T-helper 17 cell (primary cell): ENCODE measurements at places on chromosomes 4 and X.

- no peak overlapping the region for H3K4me3 ChIP-seq
- H3K36me3 ChIP-seq, result no peaks in the 10 kb centered on the region
- H3K4me1 ChIP-seq, result no peaks in the 10 kb centered on the region
- DNase-seq, result no peak
Observed at GRCh38 chrX:103367502-103367901, 8.8 kb upstream of the BEX3 start.

- no peaks in the 10 kb centered on the region for H3K36me3 ChIP-seq
- DNase-seq, result no peak
- H3K4me3 ChIP-seq, result no peak overlapping the region
Observed at GRCh38 chr4:154467886-154468285, 23.7 kb downstream of the DCHS2 start.

- no peaks in the 10 kb centered on the region for H3K27me3 ChIP-seq
- no peaks in the 10 kb centered on the region for H3K4me1 ChIP-seq
- H3K36me3 ChIP-seq, result no peaks in the 10 kb centered on the region
- H3K27ac ChIP-seq, result no peak overlapping the region
- no peak for DNase-seq
Observed at GRCh38 chr4:172323288-172323687, 510.1 kb downstream of the GALNTL6 start.

- no peaks in the 10 kb centered on the region for H3K36me3 ChIP-seq
- no peak for DNase-seq
- peaks cover 3% of the 10 kb centered on the region for H3K4me1 ChIP-seq
- no peak overlapping the region for H3K27ac ChIP-seq
- H3K4me3 ChIP-seq, result no peak overlapping the region
Observed at GRCh38 chr4:25343671-25344070, 31.1 kb downstream of the ZCCHC4 start.

GRCh38 chr4:98674404-98675173 lies 16.2 kb upstream of the TSPAN5 start:
- peaks cover 6% of the 10 kb centered on the region for H3K36me3 ChIP-seq
- H3K27me3 ChIP-seq, result peaks cover 9% of the 10 kb centered on the region
- H3K27ac ChIP-seq, result no peak overlapping the region
- no peak overlapping the region for H3K4me3 ChIP-seq
- no peak for DNase-seq

DNA sequence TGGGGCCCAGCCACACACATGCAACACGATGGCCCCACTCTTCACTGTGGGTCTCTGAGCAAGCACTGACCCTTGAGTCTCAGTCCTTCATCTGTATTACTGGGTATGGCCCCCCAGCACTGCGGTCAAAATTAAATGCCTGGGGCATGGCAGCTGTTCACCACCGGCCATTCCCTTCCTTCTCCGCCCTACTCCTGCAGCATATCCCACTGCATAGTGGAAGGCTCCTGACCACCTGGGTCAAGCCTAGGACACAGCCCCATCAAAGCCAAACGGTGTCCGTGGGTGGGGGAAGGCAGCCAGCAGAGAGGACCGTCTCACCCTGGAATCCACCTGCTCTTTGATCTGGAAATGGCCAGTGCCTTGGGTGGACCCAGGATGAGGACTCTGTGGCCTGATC lies 30.7 kb downstream of the PPP2R2C start:
- peaks cover 43% of the 10 kb centered on the region for H3K27me3 ChIP-seq
- H3K36me3 ChIP-seq, result peaks cover 6% of the 10 kb centered on the region
- peaks cover 2% of the 10 kb centered on the region for H3K4me1 ChIP-seq
- H3K27ac ChIP-seq, result no peak overlapping the region
- no peak overlapping the region for H3K4me3 ChIP-seq
- DNase-seq, result no peak

GRCh38 chr4:40931238-40931637 lies 181.5 kb downstream of the NSUN7 start:
- no peak overlapping the region for H3K27ac ChIP-seq
- H3K36me3 ChIP-seq, result no peaks in the 10 kb centered on the region
- peaks cover 60% of the 10 kb centered on the region for H3K27me3 ChIP-seq
- peaks cover 4% of the 10 kb centered on the region for H3K4me1 ChIP-seq
- H3K4me3 ChIP-seq, result no peak overlapping the region

DNA sequence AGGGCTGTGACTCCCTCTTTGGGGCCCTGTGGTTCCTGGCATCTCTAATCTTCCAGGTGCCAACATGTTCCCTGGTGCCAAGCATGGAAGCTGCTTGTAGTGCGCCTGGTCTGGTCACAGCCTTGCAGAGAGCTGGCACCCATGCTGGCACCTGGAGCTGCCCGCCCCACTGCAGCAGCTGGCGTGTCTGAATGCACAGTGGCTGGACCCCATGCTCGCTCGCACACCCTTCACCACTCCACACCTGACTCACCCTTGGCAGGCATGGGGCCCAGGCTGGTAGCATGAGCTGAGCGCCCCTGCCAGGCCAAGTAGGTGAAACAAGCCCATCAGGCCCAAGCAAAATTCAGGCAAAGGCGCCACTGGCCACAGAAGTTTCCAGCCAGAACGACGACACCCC lies 119.1 kb downstream of the DNAAF6 start:
- no peaks in the 10 kb centered on the region for H3K36me3 ChIP-seq
- no peak overlapping the region for H3K4me3 ChIP-seq
- peaks cover 4% of the 10 kb centered on the region for H3K4me1 ChIP-seq
- peaks cover 13% of the 10 kb centered on the region for H3K27me3 ChIP-seq

DNA sequence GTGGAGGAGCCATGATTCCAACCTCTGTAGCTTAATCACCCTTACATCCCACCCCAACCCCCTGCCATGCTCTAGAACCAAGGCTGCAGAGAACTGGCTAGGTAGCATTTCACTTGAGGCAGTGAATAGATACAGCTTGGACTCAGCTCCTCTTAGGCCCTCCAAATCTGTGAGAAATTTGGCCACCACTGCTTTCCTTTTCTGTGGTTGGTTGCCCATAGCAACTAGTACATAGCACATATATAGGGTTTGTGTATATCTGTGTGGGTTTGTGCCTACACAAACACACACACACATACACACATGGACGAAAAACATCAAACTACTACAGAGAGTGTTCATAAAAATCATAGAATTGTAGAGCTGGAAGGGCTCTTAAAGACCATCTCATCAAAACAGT lies 52.0 kb upstream of the CCDC160 start:
- no peak overlapping the region for H3K27ac ChIP-seq
- peaks cover 5% of the 10 kb centered on the region for H3K27me3 ChIP-seq
- no peaks in the 10 kb centered on the region for H3K36me3 ChIP-seq
- peaks cover 7% of the 10 kb centered on the region for H3K4me1 ChIP-seq

- no peaks in the 10 kb centered on the region for H3K36me3 ChIP-seq
- no peak for DNase-seq
- H3K27ac ChIP-seq, result no peak overlapping the region
- H3K4me1 ChIP-seq, result no peaks in the 10 kb centered on the region
Observed at GRCh38 chr4:133493776-133494175, 344.7 kb downstream of the PCDH10 start.

- H3K36me3 ChIP-seq, result peaks cover 3% of the 10 kb centered on the region
- H3K4me1 ChIP-seq, result peaks cover 13% of the 10 kb centered on the region
- no peak for DNase-seq
- H3K27me3 ChIP-seq, result no peaks in the 10 kb centered on the region
- no peak overlapping the region for H3K4me3 ChIP-seq
- H3K27ac ChIP-seq, result peak overlapping the region; percentile 85
Observed at GRCh38 chr4:2712261-2712842, 43.8 kb downstream of the TNIP2 start.

- no peaks in the 10 kb centered on the region for H3K36me3 ChIP-seq
- DNase-seq, result no peak
- no peak overlapping the region for H3K4me3 ChIP-seq
- H3K4me1 ChIP-seq, result no peaks in the 10 kb centered on the region
- H3K27ac ChIP-seq, result no peak overlapping the region
Observed at GRCh38 chr4:41505161-41505661, 32.7 kb upstream of the LIMCH1 start.

- DNase-seq, result no peak
- peak overlapping the region; percentile 84 for H3K27ac ChIP-seq
- H3K4me1 ChIP-seq, result peaks cover 10% of the 10 kb centered on the region
- H3K27me3 ChIP-seq, result no peaks in the 10 kb centered on the region
- H3K36me3 ChIP-seq, result peaks cover 9% of the 10 kb centered on the region
Observed at GRCh38 chr4:151658959-151659600, 101.7 kb downstream of the GATB start.

GRCh38 chrX:120125444-120125843 lies 9.7 kb upstream of the RHOXF1 start:
- peak overlapping the region; percentile 19 for H3K4me3 ChIP-seq
- peaks cover 2% of the 10 kb centered on the region for H3K36me3 ChIP-seq
- H3K27me3 ChIP-seq, result no peaks in the 10 kb centered on the region
- DNase-seq, result no peak
- H3K27ac ChIP-seq, result peak overlapping the region; percentile 51
- peaks cover 10% of the 10 kb centered on the region for H3K4me1 ChIP-seq

DNA sequence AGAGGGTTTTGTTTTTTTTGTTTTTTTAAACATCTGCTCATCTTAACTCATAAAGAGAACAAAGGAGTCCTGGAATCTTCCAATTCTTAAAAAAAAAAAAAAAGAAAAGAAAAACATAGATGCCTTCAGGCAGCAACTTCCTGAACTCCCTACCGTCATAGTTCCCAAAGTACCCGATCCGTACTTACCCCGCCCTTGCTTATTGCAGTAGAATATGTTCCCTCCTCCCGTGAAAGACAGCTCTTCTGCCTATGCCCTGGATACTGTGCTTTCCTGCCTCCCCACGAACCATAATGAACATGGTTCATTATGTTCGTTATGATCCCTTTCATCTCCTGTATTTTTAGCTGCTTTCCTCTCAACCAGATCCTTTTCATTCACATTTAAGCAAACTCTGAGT lies 40.3 kb downstream of the KLHL5 start:
- peaks cover 13% of the 10 kb centered on the region for H3K4me1 ChIP-seq
- peaks cover 20% of the 10 kb centered on the region for H3K36me3 ChIP-seq
- H3K27me3 ChIP-seq, result no peaks in the 10 kb centered on the region
- no peak overlapping the region for H3K4me3 ChIP-seq

DNA sequence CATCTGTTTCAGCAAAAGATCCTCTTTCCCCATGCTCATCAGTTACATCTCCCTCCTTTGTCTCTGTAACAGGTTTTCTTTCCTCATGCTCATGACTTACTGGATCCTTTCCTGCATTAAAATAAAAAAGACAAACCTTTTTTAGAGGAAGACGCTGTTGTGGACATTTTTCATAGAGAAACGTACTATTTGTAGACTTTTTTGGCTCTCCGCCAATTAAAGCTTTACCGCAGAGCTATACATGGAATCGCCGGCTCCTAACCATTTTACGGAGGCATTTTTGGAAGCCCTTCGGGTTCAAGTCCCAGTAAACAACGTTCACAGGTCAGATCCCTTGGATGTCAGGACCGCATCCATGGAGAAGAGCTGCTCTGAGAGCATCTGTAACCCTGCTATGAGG lies 1.3 kb downstream of the FAM9C start:
- no peaks in the 10 kb centered on the region for H3K27me3 ChIP-seq
- H3K27ac ChIP-seq, result no peak overlapping the region
- no peak overlapping the region for H3K4me3 ChIP-seq
- DNase-seq, result no peak

DNA sequence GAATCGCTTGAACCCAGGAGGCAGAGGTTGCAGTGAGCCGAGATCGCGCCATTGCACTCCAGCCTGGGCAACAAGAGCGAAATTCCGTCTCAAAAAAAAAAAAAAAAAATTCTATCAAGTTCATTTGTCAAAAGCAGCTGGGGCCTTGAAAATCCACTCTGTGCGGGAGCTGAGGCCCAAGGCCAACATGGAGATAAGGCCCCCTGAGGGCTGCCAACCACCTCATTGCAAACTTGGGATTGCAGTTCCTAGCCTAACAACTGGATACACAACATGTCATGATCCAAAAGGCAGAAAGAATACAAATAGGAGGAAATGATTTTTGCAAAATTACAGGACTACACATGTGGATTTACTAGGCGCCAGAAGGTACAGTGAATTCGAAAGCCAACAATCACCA lies 22.5 kb upstream of the PRDX4 start:
- no peak for DNase-seq
- H3K27me3 ChIP-seq, result no peaks in the 10 kb centered on the region
- no peaks in the 10 kb centered on the region for H3K36me3 ChIP-seq
- no peak overlapping the region for H3K4me3 ChIP-seq
- no peak overlapping the region for H3K27ac ChIP-seq

GRCh38 chr4:165384598-165384997 lies 5.8 kb downstream of the CPE start:
- DNase-seq, result no peak
- no peaks in the 10 kb centered on the region for H3K4me1 ChIP-seq
- H3K27ac ChIP-seq, result no peak overlapping the region
- H3K27me3 ChIP-seq, result peaks cover 54% of the 10 kb centered on the region

- H3K4me3 ChIP-seq, result peak overlapping the region; percentile 45
- peaks cover 9% of the 10 kb centered on the region for H3K36me3 ChIP-seq
- no peaks in the 10 kb centered on the region for H3K27me3 ChIP-seq
Observed at GRCh38 chr4:1219566-1219950, 29.4 kb downstream of the CTBP1 start.

GRCh38 chr4:6507345-6507744 lies 34.9 kb upstream of the PPP2R2C start:
- H3K4me1 ChIP-seq, result no peaks in the 10 kb centered on the region
- no peak overlapping the region for H3K4me3 ChIP-seq
- H3K27ac ChIP-seq, result no peak overlapping the region
- no peaks in the 10 kb centered on the region for H3K27me3 ChIP-seq

DNA sequence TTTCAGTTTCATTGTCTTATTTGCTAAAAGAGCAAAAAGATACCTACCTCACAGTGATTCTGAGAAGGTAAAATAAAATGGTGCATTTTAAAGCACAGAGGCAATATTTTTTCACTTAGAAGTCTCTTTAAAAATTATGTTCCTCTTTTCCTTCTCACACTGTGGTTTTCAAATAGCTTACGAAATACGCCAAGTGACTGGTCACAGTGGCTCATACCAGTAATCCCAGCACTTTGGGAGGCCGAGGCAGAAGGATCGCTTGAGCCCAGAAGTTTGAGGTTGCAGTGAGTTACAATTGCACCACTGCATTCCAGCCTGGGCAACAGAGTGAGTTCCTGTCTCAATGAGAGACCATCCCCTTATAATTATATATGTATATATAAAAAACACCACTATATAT lies 372.6 kb downstream of the FBXO8 start:
- H3K27me3 ChIP-seq, result no peaks in the 10 kb centered on the region
- H3K27ac ChIP-seq, result no peak overlapping the region
- H3K36me3 ChIP-seq, result no peaks in the 10 kb centered on the region

GRCh38 chrX:97267396-97268181 lies 383.9 kb downstream of the RPA4 start:
- H3K36me3 ChIP-seq, result no peaks in the 10 kb centered on the region
- H3K27me3 ChIP-seq, result no peaks in the 10 kb centered on the region

- H3K27me3 ChIP-seq, result peaks cover 33% of the 10 kb centered on the region
- no peak for DNase-seq
- H3K4me1 ChIP-seq, result peaks cover 4% of the 10 kb centered on the region
- H3K36me3 ChIP-seq, result no peaks in the 10 kb centered on the region
Observed at GRCh38 chr4:112060212-112060611, 85.0 kb upstream of the FAM241A start.

GRCh38 chr4:38949411-38950051 lies 81.9 kb downstream of the FAM114A1 start:
- peak overlapping the region; percentile 78 for H3K4me3 ChIP-seq
- DNase-seq, result no peak
- no peaks in the 10 kb centered on the region for H3K36me3 ChIP-seq
- H3K27ac ChIP-seq, result peak overlapping the region; percentile 94
- H3K27me3 ChIP-seq, result no peaks in the 10 kb centered on the region

GRCh38 chrX:76253432-76253831 lies 80.6 kb downstream of the PBDC1 start:
- H3K27me3 ChIP-seq, result no peaks in the 10 kb centered on the region

- H3K36me3 ChIP-seq, result no peaks in the 10 kb centered on the region
- no peak overlapping the region for H3K27ac ChIP-seq
- H3K4me3 ChIP-seq, result no peak overlapping the region
- no peaks in the 10 kb centered on the region for H3K4me1 ChIP-seq
- H3K27me3 ChIP-seq, result no peaks in the 10 kb centered on the region
Observed at GRCh38 chr4:107619066-107619465, 101.0 kb downstream of the PAPSS1 start.
